ENCODE measurements at places on chromosomes 16 and 17.

GRCh38 chr17:39277110-39277509 is 51.4 kb upstream of the STAC2 start:
- ATAC-seq = no peak

DNA sequence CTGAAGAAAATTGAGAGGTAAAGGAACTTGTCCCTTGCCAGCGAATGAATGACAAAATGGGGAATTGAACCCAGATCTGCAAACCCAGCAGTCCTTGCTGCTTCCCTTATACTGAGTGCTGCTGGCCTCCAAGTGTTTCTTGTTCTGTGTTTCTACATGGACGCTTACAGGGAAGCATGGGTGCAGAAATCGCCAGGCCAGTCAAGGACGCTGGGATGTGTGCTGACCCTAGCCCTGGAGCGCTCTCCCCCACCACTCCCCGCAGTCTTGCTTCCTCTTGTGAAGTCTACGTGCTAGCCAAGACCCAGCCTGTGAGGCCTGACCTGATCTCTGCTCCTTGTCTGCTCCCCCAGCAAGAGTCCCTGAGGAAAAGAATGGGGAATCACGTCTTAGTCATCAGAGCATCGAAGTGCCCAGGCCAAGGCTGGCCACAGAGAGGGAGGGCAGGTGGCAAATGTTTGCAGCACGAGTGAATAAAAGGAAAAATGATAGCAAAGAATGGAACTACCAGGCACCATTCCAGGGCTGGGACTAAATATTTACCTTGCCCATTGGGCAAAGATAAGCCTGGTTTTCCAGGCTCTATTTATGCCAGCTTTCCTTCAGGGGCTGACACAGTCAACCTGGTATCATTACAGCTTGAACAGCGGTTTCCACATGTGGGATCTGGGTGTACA is 17.4 kb downstream of the CA4 start:
- ATAC-seq = no peak

DNA sequence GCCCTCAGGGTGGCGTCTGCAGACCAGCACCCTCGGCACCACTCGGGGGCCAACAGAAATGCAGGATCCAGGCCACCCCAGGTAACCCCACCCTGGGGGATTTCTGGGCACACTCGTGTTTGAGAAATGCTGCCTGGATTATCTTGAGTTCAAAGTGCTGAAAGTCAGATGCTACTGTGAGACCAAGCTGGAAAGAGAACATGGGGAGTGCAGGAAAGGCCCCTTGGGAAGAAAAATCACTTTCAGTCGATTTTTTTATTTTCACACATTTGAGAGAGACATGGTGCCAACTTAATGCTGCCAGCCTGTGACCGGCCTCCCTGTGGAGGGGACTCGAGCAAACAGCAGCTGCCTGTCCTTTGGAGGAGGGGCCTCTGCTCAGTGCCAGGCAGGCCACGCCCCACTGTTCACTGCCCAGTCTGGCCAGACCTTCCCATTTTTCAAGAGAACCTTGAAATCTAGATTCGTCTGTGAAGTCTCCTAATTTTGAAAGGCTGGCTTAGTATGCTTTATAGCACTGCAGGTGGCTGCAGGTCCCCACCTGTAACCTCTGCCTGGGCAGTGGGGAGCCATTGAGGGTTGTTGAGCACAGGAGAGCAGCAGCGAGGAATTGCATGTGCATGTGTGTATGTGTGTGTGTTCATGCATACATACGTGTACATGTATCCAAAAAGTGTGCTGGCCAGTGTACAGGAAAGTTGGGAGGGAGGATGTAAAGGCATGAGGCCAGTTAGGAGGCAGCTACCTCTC is 70.7 kb upstream of the PLCG2 start:
- ATAC-seq = no peak

DNA sequence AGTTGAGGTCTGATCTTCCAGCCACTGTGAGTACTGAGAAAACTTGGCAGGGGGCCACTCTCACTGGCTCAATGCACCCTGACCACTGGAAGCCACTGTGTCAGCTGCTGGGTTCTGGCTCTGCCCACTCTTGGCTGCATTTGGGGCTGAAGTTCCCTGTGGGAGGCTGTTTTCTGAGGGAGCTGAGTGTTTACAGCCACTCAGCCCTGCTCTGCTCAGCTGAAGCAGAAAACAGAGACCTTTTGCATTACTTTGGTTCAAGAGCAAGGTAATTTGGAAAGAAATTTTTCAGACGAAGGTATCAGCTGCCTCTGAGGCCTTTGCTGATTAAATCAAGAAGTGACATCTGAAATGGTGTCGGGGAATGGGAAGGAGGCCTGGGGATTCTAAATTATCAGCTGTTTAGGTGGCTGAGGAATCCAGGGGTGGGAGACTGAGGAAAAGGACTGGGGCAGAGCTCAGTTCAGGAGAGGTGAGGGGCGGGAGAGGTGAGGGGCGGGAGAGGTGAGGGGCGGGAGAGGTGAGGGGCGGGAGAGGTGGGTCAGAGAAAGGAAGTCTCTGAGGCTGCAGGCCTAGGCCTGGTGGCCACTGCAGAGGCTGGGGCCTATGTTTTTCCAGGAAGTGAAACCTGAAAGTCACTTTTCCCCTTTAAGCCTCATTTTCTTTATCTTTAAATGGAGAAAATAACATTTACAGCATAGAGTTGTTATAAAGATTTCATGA is at the start of gene ACSM5:
ACSM5 (plus strand) TSS at position 137 of the 723 bp plus-strand sequence. CDS start 1,951 bp downstream, outside the sequence.
- ATAC-seq = no peak

GRCh38 chr17:27995554-27995953 is 46.9 kb upstream of the NLK start:
- no peak for ATAC-seq

DNA sequence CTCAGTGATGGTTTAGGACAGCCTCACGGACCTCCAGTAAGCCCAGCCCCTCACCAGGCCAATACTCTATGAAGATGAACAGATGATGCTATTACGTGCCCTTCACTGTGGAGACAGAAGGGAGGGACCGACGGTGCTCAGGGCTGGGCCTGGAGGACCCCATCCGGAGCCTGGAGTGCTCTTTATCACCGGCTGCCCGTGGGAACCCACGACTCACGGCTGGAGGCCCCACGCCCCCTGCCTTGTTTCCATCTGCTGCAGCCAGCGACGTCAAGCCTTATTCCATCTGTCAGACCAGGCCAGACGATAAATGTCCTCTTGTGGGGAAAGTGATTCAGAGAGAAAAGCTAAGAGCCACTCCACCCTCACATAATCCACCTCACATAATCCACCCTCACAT is 4.0 kb upstream of the TIMM22 start:
- no peak for ATAC-seq

DNA sequence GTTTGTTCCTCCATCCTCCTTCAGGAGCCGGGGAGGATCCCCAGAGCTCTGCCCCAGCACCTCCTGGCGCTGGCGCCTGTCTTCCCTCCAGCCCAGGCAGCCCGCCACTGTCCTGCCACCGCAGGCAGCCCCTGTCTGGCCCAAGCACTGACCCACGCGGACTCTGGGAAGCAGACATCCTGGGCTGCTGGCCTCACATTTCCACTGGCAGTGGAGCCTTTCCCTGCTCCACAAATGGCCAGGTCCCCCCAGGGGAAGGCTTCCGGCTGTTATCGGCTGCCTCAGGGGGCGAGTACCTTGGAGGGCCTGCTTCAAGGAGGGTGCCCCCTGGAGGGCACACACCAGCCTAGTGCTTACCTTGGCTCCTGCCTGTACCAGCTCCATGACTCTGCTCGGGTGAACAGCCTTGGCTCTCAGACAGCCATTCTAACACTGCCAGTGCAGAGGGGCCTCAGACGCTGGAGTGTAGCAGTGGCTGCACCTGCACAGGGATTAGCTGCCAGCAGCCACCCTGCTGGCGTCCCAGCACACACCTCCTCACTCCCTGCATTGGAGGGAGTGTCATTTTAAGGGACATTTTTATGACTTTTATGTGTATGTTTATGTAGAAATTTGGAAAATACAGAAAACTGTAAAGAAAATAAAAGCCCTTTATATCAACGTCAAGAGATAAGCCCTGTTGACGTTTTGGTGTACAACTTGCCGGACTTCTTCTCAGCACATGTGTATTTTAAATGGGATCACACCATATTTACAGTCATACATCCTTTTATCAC is 21.0 kb downstream of the ACE start:
- no peak for ATAC-seq

- no peak for ATAC-seq
These were observed 80.3 kb downstream of the TRIM37 start for GRCh38 chr17:59026176-59026939.

GRCh38 chr17:64173646-64174045 is 43.7 kb upstream of the ERN1 start:
- no peak for ATAC-seq

GRCh38 chr16:84271866-84272265 is 22.8 kb upstream of the WFDC1 start:
- ATAC-seq = no peak

GRCh38 chr17:35998756-35999155 is 2.6 kb downstream of the CCL15 start:
- ATAC-seq = no peak

DNA sequence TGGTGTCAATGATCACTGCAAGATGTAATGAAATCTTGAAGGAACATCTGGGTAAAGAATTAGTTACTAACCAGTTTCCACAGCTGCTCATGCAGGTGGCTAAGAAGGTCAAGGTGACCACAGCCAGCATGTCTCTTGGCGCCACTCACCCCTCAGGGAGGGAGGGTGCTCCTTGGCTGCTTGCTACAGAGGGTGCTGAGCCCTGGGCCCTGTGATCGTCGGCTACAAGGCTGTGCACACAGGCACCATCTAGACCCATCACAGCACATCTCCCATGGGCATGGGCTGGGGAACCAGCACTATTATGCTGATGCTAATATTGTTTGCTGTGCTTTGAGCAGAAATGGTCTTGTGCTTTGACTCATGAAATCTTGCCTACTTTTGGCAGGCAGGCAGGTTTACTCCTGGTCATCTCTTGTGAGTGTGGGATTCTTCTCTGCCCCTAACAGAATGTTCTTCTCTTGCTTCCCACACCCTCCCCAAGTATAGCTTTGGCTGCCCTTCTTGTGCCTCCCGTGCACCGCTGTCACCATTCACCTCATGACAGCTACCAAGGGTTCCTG is 36.4 kb downstream of the TXNDC11 start:
- peak; percentile 29 for ATAC-seq

GRCh38 chr17:47663912-47664623 is 14.3 kb downstream of the KPNB1 start:
- ATAC-seq = peak; percentile 79

DNA sequence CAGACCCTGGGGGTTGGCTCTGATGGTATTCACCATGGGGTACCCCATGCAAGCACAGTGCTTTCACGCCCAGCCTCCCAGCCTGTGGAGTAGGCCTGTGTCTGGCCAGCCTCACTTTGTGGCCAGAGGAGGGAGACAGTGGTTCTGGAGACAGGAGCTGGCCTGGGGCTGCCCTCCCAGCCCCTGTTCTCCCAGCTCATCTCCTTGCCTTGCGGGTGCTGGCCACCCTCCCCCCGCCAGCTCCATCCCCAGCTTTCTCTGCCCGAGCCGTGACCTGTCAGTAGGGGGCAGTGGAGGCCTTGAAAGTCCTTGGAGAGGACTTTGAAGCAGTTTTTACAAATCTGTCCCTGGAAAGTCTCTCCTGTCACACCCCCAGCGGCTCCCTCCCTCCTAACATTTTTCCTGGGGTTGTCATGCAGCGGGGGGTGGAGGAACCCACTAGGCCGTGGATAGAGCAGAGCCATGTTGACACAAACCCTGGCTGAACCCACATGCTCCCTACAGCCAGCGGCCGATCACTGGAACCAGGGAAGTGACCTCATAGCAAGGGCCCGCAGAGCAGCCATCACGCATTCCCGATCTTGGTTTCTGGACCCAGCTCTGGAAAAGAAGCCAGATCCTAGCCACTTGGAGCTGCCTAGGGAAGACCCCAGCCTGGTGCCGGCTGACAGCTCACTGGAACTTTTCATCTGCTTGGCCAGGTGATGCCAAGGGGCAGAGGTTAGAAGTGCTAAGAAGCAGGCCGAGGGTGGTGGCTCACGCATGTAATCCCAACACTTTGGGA is 289.4 kb downstream of the SEC14L1 start:
- ATAC-seq = peak; percentile 67

- no peak for ATAC-seq
These were observed 11.2 kb upstream of the CRK start for GRCh38 chr17:1467258-1467657.

DNA sequence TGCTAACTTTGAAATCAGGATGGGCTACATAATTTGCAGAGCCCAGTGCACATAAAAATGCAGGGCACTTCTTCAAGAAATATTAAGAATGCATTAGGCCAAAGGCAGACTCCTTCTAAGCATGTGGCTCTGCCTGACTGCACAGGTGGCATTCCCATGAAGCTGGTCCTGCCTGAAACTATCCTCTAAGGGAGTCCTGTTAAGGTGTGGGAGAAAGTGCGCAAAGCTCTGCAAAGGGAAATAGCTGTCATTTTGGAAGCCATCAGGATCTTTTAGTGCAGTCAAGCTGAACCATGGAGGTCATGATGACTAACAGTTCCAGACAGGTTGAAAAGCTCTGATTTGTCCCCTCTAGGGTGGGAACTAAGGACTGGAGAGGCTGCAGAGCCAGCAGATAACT is 41.9 kb upstream of the CRHR1 start:
- ATAC-seq = no peak

- ATAC-seq = no peak
These were observed 356.0 kb downstream of the CA10 start for GRCh38 chr17:51802544-51802943.

GRCh38 chr17:34997355-34997862 is 17.1 kb downstream of the LIG3 start:
- no peak for ATAC-seq

DNA sequence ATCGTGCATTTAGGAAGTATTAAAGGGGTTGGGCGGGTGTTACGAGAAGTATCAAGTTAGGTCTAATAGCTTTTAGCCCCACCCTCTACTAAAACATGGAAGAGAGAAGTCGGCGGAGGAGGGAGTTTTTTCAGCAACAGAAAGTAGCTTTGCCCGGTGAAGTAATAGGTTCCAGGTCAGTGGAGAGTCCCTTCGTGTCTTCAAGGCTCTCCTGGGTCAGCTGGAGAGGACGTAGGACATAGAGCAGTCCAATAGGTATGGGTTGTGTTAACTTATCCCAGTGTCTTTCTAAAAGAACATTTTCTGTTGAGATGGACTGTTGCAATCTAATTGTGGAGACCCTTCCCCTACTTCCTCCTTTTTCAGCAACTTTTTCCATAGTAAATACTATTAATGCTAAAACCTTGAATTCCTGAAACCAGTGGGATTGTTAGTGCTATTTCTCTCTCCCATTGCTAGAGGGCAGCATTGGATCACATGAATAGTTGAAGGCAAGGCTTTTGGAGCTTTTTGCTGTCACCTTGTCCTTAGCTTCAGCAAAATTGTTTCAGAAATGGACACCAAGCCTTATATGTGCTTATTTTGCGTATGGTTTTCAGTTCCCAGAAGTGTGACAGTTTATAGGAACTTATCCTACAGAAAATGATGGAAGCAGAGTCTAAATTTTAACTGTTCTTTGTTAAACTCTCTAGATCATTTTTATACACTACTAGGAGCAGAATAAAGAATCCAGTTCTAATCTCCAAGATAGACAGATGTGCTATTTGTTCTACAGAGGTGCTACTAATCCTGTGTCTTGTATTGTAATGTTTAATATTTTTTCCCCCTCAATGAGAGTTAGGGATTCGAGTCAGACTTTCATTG is 38.4 kb downstream of the UTP18 start:
- ATAC-seq = no peak

- ATAC-seq = peak; percentile 49
These were observed 118.1 kb downstream of the ENGASE start for GRCh38 chr17:79192503-79193351.
